Effector CD8-positive, alpha-beta T cell (primary cell): ENCODE measurements at places on chromosomes 7 and 10.

GRCh38 chr7:64187408-64187807, 19.6 kb upstream of the ZNF735 start:
- DNase-seq = no peak

DNA sequence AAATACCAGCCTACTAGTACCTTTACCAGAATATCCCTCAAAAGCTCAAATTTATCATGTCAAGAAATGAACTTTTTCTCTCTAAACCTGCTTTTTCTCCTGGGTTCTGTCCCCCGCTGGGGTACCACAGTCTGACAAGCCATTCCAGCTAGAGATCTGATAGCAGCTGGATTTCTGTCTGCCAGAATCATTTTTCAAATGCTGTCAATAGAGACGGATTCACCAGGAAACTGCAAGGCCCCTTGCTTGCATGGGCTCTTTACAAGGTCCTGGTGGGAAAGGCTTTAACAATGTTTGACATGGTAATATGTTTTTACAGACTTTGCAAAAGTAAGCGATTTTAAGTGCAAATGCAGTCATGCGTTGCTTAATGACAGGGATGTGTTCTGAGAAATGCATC, 4.9 kb upstream of the ANXA11 start:
- DNase-seq = no peak

DNA sequence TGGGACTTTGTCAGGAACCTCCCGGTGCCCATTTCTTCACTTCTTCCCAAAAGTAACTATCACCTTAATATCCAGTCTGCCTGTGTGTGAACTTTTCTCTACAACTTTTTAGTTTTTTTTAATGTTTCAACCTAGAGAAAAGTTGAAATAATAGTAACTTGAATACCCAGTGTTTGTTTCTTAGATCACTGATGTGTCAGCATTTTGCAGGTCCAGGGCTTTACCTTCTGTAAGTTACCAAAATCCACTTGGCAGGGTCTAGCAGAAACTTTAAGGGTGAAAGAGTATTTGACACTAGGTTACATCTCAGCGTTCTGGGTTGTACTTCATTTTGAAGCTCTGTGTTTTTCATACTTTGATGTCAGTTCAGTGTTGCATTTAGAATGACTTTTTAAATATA, 372.7 kb downstream of the ARL4A start:
- DNase-seq = no peak

DNA sequence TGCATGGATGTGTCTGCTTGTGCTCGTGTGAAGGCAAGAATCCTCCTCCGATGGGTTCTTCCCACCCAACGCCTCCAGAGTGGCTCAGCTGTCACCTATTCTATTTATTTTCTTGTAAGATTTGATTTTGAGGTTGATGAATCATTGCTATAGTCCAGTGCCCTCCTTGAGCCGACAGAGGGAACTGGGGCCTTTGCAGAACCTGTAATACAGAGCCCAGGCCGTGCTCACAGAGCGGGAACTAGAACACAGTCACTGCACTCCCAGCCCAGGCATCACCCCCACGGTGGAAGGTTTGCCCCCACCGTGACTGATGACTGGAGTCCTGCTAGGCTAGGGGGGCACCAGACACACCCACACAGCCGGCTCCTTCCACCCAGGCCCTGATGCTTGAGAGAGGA, 2.0 kb downstream of the RARRES2 start:
- DNase-seq = no peak

GRCh38 chr7:13159003-13159402, 471.6 kb downstream of the ARL4A start:
- DNase-seq = no peak

DNA sequence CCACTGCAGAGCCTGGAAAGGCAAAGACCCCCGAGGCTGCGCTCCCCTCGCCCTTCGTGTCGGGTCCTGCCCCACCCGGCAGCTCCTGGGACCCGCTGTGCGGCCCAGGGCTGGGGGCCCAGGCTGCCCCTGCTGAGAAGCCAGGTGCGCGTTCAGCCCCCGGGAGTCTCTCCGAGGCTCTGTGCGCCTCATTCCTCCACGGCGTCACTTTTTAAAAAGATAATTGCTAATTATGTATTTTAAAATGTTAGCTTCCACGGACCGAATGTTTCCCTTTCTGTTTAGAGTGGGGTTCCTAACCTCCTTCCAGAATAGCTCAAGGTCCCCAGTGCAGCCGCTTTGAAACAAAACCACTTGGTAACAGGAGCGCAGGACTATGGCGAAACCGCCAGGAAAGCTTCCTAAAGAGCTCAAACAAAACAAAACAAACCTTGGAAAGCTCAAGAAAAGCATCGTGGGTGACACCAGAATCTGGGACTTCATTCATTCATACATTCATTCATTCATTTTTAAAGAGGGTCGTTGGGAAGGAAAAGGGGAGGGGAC, 45.6 kb downstream of the PDIA4 start:
- DNase-seq = no peak

DNA sequence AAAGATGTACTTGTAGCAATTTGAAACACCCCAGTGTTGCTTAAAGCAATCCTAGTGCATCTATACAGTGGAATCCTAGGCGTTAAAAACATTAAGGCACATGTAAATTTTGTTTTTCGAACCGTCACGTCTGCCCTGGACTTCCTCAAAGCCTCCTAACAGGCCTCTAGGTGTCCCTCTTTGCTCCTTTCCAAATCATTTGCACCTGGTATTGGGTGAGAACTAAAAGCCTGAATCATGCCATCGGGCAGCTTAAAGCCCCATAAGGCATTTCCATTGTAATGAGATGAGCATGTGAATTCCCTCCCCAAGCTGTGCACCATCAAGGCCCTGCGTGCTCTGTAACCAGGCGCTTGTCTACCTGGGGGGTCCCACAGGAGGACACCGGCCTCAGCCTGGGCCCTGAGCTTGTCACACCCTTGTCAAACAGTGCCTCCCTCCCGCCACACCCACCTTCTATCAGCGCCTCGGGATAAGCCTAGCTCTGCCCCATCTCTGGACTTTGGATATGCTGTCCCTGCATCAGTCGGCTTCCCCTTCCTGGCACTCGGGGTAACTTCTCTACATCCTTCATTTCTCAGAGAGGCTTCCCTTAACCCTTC, 89.2 kb downstream of the WDR11 start:
- no peak for DNase-seq

GRCh38 chr10:62054408-62054807, 152.9 kb downstream of the ARID5B start:
- DNase-seq = no peak

DNA sequence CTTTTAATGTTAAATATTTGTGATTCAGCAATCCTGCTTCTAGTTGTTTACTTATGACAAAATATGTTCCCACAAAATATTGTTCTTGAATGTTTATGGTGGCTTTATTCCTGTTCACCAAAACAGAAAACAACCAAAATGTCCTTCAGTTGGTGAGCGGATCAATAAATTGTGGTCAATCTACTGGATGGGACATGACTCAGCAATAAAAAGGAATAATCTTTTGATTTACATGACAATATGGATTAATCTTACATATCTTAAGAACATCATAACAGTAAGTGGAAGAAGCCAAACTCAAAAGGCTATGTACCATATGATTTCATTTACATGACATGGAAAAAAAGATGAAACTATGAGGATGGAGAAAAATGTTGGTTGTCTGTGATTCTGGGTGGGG, 691.3 kb upstream of the GHITM start:
- DNase-seq = no peak

DNA sequence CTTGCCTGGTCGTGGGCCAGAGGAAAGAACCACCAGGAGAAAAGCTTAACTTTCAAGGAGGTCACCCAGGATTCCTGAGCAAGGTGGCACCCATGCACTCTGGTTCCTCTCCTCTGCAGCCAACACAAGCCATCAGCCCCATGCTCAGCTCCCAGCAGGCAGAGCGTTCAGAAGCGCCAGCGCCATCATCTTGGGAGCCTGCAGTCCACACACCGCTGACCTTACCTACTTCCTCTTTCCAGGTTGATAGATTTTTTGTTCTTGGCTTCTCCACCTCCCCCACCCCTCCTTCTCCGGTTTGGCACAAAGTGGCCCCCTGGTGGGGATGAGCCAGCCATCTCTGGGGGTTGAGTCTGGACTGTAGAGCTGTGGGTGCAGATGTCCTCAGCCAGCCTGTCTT, 1.7 kb upstream of the WDR86 start:
- no peak for DNase-seq

DNA sequence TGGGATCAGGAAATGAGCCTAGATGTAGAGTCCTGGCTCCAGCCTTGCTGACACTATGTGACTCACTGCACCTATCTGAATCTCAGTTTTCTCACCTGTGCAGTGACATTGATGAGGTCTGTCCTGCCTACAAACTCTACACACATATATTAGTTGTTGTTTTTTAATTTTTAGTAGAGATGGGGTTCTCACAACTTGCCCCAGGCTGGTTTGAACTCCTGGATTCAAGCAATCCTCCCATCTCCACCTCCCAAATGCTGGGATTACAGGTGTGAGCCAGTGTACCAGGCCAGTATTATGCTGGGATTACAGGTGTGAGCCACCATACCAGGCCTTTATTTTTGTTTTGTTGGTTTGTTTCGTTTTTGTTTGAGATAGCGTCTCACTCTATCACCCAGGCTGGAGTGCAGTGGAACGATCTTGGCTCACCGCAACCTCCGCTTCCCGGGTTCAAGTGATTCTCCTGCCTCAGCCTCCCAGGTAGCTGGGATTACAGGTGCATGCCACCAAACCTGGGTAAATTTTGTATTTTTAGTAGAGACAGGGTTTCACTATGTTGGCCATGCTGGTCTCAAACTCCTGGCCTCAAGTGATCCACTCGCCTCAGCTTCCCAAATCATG, 11.8 kb upstream of the DDIT4 start:
- DNase-seq = no peak

DNA sequence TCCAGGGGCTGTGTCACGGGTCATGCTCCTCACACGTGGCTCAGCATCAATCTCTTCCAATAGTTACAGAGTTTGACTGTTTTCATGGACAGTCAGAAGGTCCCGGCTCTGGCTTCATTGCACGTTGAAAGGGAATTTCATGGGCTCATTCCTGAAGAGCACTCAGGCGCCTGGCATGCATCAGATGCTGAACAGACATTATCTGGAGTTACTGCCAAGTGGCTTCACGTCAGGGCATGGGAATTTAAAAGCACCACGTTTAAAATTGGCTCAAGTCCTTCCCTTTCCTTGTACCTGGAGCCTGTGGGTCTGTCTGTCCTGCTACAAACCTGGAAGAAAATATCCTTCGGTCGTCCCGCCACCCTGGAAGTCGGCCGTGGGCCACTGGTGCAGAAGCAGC, 50.4 kb downstream of the CFAP46 start:
- no peak for DNase-seq

GRCh38 chr7:147915781-147916180, 674.8 kb upstream of the C7orf33 start:
- DNase-seq = no peak

GRCh38 chr7:29122081-29122480, 24.3 kb downstream of the CPVL start:
- DNase-seq = no peak

DNA sequence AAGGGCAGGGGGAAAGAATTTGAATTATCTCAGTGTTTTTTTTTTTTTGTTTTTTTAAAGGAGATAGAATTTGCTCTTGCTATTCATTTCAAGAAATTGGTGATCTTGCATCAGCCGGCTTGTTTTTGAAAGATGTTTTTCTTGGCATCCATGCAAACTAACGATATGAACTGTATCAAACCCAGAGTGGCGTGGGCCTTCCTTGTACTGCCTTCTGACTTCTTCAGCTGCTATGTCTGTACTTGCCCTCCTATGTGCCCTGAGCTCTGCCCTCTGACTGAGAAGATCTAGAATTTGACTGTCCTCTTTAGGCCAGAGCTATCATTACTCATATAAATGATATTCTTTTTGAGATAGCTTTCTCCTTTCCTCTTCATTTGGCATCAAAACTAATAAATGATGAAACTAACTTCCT, 183.1 kb downstream of the EXOC4 start:
- DNase-seq = no peak

DNA sequence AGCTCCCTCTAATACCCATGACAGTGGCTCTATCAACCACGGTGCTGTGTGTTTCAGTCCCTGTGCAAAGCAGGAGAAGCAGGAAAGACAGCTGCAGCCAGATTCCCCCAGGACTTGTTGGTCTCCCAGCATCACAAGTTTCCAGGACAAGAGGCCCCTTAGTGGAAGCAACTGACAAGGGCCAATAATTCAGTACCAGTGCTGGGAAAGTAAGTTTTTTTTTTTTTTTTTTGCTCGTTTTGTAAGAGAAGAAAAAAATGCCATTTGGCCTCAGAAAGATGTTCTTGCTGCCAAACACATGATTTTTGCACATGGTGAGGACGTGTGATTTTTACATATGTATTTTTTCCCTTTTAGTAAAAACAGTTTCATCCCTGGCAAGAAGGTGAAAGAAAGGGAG, 284.2 kb upstream of the ZMIZ1 start:
- no peak for DNase-seq

- no peak for DNase-seq
Measured at GRCh38 chr10:36507715-36508114, 617.7 kb upstream of the ANKRD30A start.

DNA sequence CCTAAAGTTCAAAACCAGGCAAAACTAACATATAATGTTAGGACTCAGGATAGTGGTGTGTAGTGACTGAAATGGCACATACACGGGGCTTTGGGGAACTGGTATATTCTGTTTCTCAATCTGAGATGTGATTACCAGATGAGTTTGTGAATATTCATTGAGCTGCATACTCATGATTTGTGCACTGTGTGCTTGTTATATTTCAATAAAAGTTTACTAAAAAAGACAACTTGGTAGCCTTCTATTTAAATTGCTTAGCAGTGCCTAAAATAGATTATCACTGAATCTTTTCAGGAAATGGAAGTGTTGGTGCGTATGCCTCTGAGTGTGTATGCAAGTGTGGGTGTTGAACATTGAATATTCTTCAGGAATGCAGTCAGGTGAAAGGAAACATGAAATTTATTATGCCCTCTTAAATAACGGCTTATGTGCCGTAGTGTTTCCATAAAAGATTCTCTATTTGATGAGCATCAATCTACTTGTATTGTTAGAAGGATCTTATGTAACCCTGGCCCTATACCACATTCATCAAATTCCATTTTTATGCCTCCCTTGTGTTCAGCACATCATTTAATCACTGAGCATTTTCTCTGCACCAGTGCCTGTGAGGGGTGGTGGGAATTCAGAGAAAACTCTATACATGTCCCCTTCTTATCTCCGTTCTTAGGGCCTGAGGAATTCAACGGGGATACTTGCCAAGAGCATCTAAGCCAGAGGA, 82.6 kb upstream of the AUTS2 start:
- no peak for DNase-seq
